ENCODE measurements at places on chromosomes 3 and 15.

DNA sequence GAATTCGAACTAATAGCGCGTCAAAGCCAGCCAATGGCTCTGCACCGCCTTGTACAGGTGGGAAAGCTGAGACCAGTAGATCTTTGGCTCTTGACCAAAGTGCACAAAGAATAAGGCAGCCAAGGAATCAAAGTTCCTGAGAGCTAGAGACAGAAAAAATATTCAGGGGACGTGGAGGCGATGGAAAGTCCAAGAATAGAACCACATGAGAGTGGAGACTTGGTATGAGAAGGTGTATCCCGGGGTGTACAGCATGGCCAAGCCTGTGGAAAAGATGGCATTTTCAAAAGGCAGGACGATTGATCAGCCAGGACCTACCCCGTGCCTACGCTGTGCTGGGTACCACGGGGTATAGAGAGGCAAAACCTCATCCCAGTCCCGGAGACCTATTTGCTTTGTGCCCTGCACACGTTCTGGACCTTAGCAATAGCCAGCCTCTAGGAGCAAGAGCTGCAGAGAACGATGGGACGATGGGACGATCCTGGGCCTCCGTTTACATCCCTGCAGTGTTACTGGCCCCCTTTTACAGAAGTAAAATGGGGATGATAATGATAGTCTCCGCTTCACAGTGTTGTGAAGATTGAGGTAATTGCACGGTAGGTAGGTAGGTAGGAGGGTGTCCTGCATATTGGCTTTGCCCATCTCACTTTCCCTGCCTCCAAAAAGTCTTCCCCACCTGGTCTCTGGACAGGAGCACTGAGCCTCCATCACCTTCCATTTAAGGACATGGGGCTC, 583 bp upstream of the RBSN start:
- peak; percentile 17 for DNase-seq

GRCh38 chr15:60235951-60236710, 161.7 kb downstream of the ANXA2 start:
- DNase-seq: no peak

GRCh38 chr3:127482216-127483004, 108.1 kb downstream of the TPRA1 start:
- no peak for DNase-seq

DNA sequence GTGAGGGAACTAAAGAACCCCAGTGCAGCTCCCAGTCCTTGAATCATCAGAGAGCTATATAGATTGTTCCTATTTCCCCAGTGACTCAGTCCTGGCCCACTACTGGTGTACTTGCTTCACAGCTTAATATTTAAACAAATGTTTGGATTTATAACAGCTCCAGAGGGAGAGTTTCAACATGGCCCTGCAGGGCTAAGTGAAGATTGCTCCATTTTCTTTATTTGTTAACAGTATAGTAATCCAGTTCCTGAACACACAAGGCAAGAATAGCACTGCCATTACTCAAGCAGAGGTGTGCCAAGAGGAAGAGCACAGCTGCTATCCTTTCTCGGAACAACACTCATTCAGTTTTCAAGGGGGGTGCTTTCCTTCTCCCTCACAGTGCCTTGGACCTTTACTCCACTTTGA, 6.5 kb downstream of the SQOR start:
- DNase-seq: peak; percentile 53

DNA sequence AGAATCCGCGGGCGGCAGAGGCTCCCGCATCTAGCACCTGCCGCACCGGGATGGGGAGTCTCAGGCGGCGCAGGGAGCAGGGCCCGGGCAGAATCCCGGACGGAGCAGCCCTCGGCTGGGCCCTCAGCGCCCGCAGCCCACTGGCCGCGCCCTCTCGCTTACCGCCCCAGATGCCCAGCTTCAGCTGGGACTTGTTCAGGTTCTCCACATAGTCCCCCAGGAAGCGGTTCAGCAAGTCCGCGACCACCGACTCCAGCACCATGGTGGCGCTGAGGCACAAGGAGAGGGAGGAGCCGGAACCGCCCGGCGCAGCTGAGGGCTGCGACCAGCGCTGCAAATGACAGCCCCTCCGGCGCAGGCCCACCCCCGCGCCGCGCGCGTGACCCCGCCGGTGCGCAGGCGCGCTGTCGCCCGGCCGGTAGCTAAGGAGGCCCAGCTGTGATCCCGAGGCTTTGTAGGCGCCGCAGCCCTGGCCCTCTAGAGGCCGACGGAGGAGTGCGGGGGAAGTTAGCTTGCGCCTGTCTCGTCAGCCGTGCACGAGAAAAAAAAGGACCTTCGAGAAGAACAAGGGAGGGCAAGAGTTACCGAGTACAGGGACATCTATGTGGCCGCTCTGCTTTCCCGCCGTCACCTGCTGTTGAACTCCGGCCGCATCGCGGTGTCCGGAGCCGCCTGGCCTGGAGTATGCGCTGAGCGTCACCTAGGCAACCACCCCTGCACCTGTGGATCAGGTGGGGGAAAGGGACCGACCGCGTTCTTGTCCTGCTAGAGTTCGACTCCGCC, at the start of gene VPS13C:
VPS13C (minus strand) TSS at position 335 of the 783 bp plus-strand sequence; CDS start at position 262, 73 bp downstream.
- DNase-seq: peak; percentile 96

- no peak for DNase-seq
Measured at GRCh38 chr3:72086042-72086742, 301.2 kb upstream of the PROK2 start.

- no peak for DNase-seq
Measured at GRCh38 chr3:187207062-187207461, 9.8 kb downstream of the RTP1 start.

DNA sequence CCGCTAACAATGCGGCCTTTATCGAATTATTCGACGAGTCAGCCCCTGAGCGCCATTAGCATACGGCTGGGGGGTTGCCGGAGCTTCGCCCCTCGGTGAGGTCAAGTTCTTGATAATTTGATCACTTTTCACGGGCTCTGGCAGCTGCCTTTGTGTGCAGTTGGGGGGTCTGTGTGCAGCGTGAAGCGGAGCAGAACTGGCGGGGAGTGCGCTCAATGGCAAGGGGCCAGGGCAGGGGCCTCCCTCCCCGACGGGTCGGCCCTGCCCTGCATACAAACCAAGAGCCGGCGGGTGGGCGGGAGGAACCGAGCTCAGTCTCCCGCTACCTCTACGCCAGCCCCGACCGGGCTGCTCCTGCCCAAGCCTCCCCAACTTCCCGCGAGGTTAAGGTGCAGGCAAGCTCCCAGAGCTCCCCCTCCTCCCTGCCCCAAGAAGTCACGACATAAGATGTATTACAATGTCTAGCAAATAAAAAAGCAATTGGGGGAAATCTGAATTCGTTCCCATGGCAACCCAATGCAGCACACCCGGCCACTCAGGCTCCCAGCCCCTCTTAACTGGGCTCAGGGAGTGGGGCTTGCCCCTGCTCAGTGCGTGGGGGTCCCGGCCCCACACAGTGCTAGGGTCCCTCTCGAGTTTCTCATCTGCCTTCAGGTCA, 34.1 kb upstream of the POLG start:
- DNase-seq: no peak

DNA sequence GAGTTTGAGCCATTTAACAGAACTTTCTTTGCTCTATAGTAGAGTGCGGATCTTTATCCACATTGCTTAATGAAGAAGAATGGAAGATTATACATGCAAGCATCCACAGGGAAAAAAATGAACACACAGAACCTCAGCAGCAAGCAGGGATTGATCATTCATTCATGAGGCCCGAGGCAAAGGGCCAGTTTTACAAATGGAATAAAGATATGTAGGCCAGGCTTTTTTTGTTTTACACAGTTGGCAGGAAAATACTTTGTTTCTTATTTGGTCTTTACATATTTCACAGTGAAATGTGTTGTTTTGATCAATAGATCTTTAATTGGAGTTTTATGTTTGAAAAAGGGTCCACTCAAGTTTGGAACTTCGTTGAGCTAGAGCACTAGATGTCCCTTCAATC, 117.5 kb downstream of the LRTM1 start:
- no peak for DNase-seq

DNA sequence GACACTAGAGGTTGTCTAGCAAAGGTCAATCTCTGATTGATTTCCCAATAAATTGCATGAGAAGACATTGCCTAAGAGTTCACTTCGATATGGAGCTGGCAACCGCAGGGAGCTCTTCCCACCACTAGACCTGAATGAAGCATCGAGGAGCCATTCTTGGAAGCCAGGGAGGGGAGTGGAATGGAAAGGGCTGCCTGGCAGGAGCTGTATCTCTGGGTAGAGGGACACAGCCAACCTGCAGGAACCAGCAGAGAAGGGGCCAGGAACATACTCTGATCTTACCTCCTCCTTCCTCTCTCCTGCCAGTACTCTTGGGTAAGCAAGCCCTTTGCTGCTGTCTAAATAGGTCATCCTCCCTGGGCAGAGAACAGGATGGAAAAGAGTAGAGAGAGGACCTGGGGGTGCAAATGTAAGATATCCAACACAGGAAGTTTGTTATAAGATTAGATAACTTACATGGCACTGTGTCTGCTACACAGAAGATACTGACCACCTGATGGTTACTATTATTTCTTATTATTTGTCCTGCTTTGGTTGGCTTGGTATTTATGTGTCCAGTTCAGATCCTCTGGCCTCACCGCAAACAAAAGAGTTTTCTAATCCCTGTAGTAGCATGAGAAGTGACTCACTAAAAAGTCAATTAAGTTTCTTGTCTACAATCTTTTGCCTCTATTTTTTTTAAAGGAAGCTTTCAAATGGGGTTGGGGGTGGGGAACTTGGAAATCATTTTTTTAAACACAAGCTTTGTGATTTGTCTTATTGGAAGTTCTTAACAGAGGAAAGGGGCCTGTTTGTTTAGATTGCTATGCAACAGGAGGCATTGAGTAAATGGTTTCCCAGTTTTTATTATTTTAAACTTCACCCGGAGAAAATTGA, 156.7 kb upstream of the TSC22D2 start:
- DNase-seq: no peak

DNA sequence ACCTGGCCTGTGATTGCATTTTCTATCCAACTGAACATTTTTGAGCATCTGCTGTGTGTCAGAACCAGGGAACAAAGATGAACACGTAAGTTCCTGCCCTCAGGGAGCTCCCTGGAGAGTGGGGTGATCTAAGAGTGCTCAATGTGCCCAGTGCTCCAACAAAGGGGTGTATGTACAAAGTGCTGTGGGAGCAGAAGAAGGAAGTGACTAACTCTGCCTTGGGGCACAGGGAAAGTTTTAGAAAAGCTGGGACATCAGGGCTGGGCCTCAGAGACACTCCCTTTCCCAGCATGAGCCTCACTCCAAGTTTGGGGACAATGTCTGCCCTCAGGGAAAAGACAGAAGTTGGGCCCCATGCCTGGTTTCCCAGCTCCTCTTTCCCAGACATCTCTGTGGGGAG, 27.6 kb upstream of the BNC1 start:
- DNase-seq: no peak

- DNase-seq: no peak
Measured at GRCh38 chr3:10140996-10141546, 507 bp upstream of the VHL start.

All from activated CD4-positive, alpha-beta T cell treated with anti-CD3 and anti-CD28 coated beads, Interleukin-10, Interleukin-2, amounts not matched to agents 100 ng/mL and 50 ng/mL, durations not matched to agents 16 hours and 8 hours (primary cell).